Activated naive CD4-positive, alpha-beta T cell treated with anti-CD3 and anti-CD28 coated beads for 36 hours (primary cell): ENCODE measurements at places on chromosomes 1 and 21. TPM values are rescaled to one million over a fixed set of nuclear protein-coding genes. Genes with fewer than 3 reads are reported as not detected.

GRCh38 chr1:181712711-181713110 is 229.4 kb downstream of the CACNA1E start:
- H3K4me1 ChIP-seq, result no peaks in the 10 kb centered on the region
- no peak overlapping the region for H3K27ac ChIP-seq
- DNase-seq, result no peak

GRCh38 chr1:35807614-35808449 is at the start of gene AGO4:
AGO4 (plus strand) TSS chr1:35808016; CDS start chr1:35808417, 401 bp downstream.
- H3K4me1 ChIP-seq, result peaks cover 35% of the 10 kb centered on the region
- H3K36me3 ChIP-seq, result peaks cover 1% of the 10 kb centered on the region
- peak; percentile 18 for DNase-seq
- H3K27me3 ChIP-seq, result no peaks in the 10 kb centered on the region
- peak within 1 kb of the TSS; percentile 83 for H3K4me3 ChIP-seq
- peak within 1 kb of the TSS; percentile 71 for H3K27ac ChIP-seq

- no peak overlapping the region for H3K27ac ChIP-seq
- DNase-seq, result no peak
- H3K4me1 ChIP-seq, result no peaks in the 10 kb centered on the region
- no peak overlapping the region for H3K4me3 ChIP-seq
Measured at GRCh38 chr1:55886856-55887712, 671.9 kb upstream of the USP24 start.

GFI1 gene
- total RNA-seq, result 42.8 TPM

DNA sequence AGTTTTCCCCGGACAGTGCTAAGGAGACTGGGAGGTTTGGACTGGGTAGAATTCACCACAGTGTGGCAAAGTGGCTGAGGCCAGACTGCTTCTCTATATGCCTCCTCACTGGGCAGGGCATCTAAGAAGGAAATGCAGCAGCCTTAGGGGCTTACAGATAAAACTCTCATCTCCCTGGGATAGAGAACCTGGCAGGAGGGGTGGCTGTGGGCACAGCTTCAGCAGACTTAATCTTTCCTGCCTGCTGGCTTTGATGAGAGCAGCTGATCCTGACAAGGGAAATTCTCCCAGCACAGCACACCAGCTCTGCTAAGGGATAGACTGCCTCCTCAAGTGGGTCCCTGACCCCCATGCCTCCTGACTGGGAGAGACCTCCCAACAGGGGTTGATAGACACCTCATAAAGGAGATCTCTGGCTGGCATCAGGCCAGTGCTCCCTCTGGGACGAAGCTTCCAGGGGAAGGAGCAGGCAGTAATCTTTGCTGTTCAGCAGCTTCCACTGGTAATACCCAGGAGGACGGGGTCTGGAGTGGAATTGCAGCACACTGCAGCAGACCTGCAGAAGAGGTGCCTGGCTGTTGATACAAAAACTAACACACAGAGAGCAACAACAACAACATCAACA is 25.2 kb downstream of the KIFAP3 start:
- no peaks in the 10 kb centered on the region for H3K27me3 ChIP-seq
- no peak overlapping the region for H3K4me3 ChIP-seq
- DNase-seq, result no peak
- peaks cover 56% of the 10 kb centered on the region for H3K36me3 ChIP-seq

LAD1 gene
- not detected for total RNA-seq

- H3K4me3 ChIP-seq, result no peak overlapping the region
Measured at GRCh38 chr1:198088360-198089071, 68.3 kb upstream of the NEK7 start.

DNA sequence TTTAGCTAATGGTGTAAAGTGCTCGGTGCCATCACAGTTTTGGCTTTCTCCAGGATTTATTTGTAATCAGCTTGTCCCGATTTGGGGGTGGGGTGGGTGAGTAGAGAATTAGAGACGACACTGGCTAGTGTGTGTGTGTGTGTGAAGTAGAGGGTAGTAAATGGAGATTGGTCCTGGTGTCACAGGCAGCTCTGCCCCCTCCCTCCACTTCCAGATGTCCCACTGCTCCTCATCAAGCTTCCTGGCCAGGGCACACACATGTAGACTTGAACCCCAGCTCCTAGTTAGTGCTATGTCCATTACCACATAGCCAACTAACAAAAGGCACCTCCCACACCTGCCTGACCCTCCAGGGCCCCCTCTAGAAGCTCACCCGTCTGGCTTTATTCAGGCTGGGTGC is 3.2 kb downstream of the TRNP1 start:
- no peaks in the 10 kb centered on the region for H3K36me3 ChIP-seq
- peaks cover 16% of the 10 kb centered on the region for H3K4me1 ChIP-seq
- H3K4me3 ChIP-seq, result no peak overlapping the region

DNA sequence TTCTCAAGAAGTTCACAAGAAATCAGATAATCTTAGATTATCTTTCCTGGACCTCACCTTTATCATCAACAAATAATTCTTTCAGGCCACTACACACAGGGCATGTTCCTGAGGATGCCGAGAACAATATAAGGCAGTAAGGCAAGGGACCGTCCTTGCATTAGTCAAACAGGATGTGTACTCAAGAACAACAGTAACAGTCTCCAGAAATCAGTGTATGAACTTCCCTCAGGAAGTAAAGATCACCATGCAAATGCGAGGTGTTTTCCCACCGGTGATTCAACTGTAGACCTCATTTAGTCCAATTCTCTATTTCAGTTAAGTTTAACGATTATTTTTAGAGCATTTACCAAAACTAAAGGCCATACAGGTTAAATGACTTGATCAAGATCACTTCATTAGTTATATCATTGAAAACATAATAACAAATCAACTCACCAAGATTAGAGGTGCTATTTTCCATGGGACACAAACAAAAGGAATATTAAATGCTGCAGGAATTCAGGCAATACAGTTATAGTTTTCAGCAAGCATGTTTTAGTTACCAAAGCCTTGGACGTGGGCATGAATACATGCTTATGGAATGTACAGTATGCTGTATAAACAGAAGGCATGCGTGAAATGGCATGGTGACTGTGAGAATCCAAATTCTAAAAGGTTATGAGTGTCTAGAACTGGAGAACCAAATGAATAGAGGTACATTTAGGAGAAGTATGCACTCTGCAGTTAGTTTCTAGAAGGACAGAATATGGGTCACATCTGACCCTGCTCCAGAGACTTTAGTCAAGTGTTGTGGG is 145.2 kb downstream of the TNR start:
- H3K4me3 ChIP-seq, result no peak overlapping the region
- no peak for DNase-seq
- H3K36me3 ChIP-seq, result no peaks in the 10 kb centered on the region
- no peaks in the 10 kb centered on the region for H3K4me1 ChIP-seq
- H3K27me3 ChIP-seq, result peaks cover 29% of the 10 kb centered on the region
- H3K27ac ChIP-seq, result no peak overlapping the region

GRCh38 chr21:39208624-39209333 is 25.5 kb upstream of the PSMG1 start:
- no peaks in the 10 kb centered on the region for H3K27me3 ChIP-seq
- DNase-seq, result peak; percentile 20
- H3K4me3 ChIP-seq, result no peak overlapping the region
- H3K27ac ChIP-seq, result peak overlapping the region; percentile 68

DNA sequence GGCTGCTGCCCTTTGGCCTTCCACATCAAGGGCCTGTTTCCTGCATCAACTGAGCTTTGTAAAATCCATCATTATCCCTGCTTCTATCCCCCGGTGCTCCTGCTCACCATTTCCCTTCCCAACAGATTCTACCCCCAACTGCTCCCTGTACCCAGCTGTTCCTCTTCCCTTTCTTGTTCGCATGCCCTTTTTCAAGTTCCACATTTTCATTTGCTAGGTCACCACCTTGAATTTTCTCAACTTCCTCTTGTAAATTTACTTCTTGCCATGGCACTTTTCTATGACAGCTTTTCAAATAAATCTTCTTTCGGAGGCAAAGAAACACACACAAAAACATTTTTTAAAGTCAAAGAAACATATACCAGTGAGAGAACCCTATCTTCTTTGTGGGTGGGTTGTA is 330.5 kb upstream of the ADGRL2 start:
- H3K4me3 ChIP-seq, result no peak overlapping the region
- H3K27me3 ChIP-seq, result no peaks in the 10 kb centered on the region
- no peaks in the 10 kb centered on the region for H3K4me1 ChIP-seq
- H3K27ac ChIP-seq, result no peak overlapping the region
- DNase-seq, result no peak

CD101 gene
- 1.1 TPM for total RNA-seq

FCMR gene
- 49.6 TPM for total RNA-seq

DNA sequence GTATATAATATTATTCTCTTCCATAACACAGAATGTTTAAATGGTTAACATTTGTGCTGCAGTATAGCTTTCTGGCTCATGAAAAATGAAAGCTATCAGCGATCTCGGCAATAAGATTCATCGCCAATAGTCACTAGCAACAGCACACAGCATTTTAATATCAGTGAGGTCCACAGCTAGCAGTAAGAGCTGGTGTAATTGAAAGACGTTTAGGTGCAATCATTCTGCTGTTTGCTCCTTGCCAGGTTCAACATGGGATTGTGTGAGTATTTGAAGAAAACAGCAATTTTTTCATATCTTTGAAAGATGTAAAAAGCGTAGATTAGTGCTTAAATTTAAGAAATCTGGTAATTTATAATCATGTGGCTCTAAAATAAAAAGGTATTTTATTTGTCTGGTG is 20.1 kb downstream of the PRKACB start:
- H3K4me1 ChIP-seq, result peaks cover 67% of the 10 kb centered on the region
- no peaks in the 10 kb centered on the region for H3K27me3 ChIP-seq
- H3K36me3 ChIP-seq, result no peaks in the 10 kb centered on the region

DNA sequence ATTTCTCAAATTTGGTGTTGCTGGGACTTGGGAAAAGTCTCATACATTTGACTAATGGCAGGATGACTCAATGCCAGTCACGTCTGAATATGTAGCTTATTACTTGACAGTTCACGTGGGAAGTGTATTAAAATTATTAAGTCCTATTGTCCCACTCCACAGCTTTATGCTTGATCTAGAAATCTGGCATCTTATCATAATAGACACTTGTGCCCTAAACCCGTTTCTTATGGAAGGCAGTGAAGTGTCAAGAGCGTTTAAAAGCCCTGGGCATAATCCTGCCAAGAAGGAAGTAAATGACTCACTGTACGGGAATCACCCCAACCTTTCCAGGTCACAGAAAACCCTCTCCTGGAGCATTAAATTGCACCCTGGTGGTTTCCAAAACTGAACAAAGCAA is 207.4 kb downstream of the APP start:
- peaks cover 6% of the 10 kb centered on the region for H3K36me3 ChIP-seq
- H3K27me3 ChIP-seq, result no peaks in the 10 kb centered on the region
- H3K4me3 ChIP-seq, result no peak overlapping the region
- H3K4me1 ChIP-seq, result peaks cover 4% of the 10 kb centered on the region
- no peak overlapping the region for H3K27ac ChIP-seq
- DNase-seq, result no peak

DNA sequence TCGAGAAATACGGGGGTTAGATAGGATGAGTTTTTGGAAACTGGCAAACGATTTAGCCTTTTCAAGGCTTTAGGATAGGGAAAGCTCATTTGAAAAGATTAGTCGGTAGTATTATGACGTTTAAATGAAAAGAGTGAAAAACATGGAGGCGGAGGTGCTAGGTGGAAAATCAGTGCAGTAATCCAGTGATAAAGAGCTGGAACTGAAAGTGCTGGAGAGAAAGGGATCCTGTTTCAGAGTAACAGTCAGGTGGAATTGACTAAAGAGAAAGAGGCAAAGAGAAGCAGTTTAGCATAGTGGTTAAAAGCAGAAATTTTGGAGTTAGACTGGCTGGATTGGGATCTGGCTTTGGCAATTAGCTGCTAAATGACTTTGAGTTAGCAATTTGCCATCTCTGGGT is 945 bp downstream of the WDR3 start:
- peaks cover 57% of the 10 kb centered on the region for H3K4me1 ChIP-seq
- H3K27ac ChIP-seq, result peak overlapping the region; percentile 79
- peaks cover 22% of the 10 kb centered on the region for H3K36me3 ChIP-seq
- DNase-seq, result no peak
- H3K27me3 ChIP-seq, result no peaks in the 10 kb centered on the region

- H3K4me1 ChIP-seq, result peaks cover 9% of the 10 kb centered on the region
- peaks cover 4% of the 10 kb centered on the region for H3K27me3 ChIP-seq
- no peaks in the 10 kb centered on the region for H3K36me3 ChIP-seq
- H3K27ac ChIP-seq, result no peak overlapping the region
- DNase-seq, result no peak
- H3K4me3 ChIP-seq, result no peak overlapping the region
Measured at GRCh38 chr1:33516428-33516827, 44.0 kb downstream of the ZSCAN20 start.

DNA sequence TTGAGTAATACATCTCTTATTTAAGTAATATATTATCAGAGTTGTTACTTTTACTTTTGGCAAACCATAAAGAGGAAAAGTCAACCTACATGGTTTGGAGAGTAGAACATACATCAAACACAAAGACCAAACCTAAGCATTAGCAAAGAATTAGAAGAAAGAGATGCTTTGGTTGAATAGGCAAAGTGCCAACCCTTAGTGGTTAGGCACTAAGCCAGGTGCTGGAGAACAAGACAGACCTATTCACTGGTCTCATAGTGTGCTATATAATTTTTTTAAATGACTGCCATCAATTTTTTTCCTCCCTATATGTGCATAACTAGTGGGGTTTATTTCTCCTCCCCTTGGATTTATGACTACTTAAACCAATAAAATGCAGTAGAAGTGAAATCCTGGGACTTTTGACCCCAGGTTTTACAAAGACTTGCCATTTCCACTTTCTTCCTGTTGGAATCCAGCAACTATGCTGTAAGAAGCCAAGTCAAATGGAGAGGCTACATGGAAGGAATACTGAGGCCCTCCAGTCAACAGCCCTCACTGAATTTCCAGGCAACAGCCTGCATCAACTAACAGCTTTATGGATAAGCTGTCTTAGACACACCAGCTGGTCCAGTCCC is 69.8 kb upstream of the HAO2 start:
- H3K4me3 ChIP-seq, result no peak overlapping the region
- H3K27me3 ChIP-seq, result peaks cover 34% of the 10 kb centered on the region
- H3K36me3 ChIP-seq, result no peaks in the 10 kb centered on the region
- no peak for DNase-seq
- no peak overlapping the region for H3K27ac ChIP-seq
- peaks cover 25% of the 10 kb centered on the region for H3K4me1 ChIP-seq

GBP2 gene
- 351 TPM for total RNA-seq

SLC44A5 gene
- 0.74 TPM for total RNA-seq

- H3K27me3 ChIP-seq, result peaks cover 2% of the 10 kb centered on the region
- H3K4me1 ChIP-seq, result peaks cover 14% of the 10 kb centered on the region
- no peak overlapping the region for H3K27ac ChIP-seq
Measured at GRCh38 chr1:110912784-110913183, 39.8 kb downstream of the CD53 start.

- DNase-seq, result no peak
- no peak overlapping the region for H3K27ac ChIP-seq
- H3K27me3 ChIP-seq, result peaks cover 6% of the 10 kb centered on the region
- H3K4me1 ChIP-seq, result no peaks in the 10 kb centered on the region
- H3K36me3 ChIP-seq, result no peaks in the 10 kb centered on the region
Measured at GRCh38 chr1:16111771-16112595, 38.5 kb upstream of the FAM131C start.

DNA sequence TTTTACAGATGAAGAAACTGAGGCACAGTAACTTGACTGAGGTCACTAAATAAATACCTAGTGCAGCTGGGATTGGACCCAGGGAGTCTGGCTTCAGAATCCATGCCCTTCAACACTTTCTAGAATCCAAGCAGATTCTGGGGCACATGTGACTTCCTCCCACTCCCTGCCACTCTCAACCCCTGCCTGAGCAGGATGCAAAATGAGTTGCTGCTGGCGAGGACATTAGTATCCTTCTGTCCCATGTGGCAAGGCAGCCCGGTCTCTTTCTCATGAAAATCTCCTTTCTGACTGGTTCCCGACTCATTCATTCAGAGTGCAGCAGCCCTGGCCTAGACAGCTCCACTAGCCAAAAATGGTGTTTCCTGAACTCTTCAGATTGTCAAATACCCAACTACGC is 28.4 kb downstream of the TNNT2 start:
- H3K4me3 ChIP-seq, result no peak overlapping the region
- no peaks in the 10 kb centered on the region for H3K4me1 ChIP-seq
- no peak overlapping the region for H3K27ac ChIP-seq
- no peaks in the 10 kb centered on the region for H3K36me3 ChIP-seq
